GM23248 (cell line): ENCODE measurements at places on chromosomes 4 and X. TPM values are rescaled to one million over a fixed set of nuclear protein-coding genes. Genes with fewer than 3 reads are reported as not detected.
A peak's percentile ranks its signal among the peaks of the same experiment; 100 is the strongest.

GRCh38 chr4:4461850-4462249 is 74.9 kb downstream of the NSG1 start:
- peaks cover 22% of the 10 kb centered on the region; the same call in 1 of the 2 replicates for H3K36me3 ChIP-seq
- H3K27ac ChIP-seq = no peak overlapping the region
- H3K27me3 ChIP-seq = no peaks in the 10 kb centered on the region
- DNase-seq = no peak
- H3K4me1 ChIP-seq = peaks cover 14% of the 10 kb centered on the region
- no peak overlapping the region for H3K4me3 ChIP-seq

- no peaks in the 10 kb centered on the region for H3K36me3 ChIP-seq
- H3K27ac ChIP-seq = no peak overlapping the region
- no peak overlapping the region for H3K4me3 ChIP-seq
- H3K4me1 ChIP-seq = no peaks in the 10 kb centered on the region
These were observed 153.3 kb upstream of the TENT5D start for GRCh38 chrX:80266979-80267378.

GRCh38 chrX:124211312-124211942 is 121.0 kb upstream of the TEX13D start:
- H3K36me3 ChIP-seq = no peaks in the 10 kb centered on the region
- H3K4me3 ChIP-seq = no peak overlapping the region
- H3K27ac ChIP-seq = no peak overlapping the region
- no peaks in the 10 kb centered on the region for H3K4me1 ChIP-seq
- no peaks in the 10 kb centered on the region for H3K27me3 ChIP-seq

DNA sequence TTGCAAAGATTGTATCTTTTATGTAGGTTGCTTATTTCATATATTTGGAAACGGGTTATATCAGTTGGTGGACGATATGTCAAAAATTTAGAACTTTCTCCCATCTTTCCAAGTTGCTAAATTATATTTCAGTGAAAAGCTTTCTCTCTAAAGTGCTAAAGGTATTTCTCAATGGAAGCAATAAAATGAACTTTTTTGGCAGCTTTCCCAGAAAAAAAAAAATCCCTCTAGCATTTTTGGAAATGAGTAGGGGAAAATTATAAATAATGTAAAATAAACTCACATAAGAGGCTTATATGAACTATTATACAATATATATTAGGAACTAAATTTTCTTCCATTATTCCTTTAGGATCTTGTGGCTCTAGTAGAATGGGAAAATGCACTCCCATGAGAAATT is 152.2 kb downstream of the GRID2 start:
- no peaks in the 10 kb centered on the region for H3K36me3 ChIP-seq
- DNase-seq = no peak
- H3K4me1 ChIP-seq = no peaks in the 10 kb centered on the region
- H3K27ac ChIP-seq = no peak overlapping the region

DNA sequence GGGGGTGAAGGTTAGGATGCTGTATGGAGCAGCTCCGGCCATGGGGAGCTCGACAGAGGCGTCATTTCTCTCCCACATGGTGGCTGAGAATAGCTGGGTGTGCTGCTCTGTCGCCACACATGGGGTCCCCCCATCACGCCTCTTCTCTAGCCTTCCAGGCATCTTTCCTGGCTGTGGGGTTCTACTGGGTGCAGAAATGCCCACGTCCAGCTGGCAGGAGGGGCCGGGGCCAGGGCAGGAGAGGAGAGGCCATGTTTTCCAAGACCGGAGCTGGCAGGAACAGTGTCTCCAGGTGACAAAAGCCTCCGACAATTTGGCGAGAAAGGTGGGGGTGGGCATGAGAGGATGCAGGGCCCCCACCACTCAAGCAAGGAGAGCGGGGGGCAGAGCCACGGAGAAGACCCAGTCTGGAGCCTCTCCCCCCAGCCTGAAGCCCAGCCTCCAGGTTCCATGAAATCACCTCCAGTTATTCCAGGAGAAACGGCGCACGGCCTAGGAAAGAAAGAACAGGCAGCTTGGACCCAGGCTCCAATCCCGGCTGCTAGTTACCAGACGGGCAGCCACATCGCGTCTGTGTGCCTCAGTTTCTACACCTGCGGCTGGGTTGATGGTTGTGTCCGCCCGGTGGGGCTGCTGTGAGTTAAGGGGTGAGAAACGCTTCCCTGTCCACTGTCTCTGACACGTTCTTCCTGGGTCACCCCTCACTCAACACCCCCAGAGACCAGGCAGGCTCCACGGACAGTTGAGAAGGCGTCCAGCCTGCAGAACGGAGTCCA is 27.4 kb upstream of the SPON2 start:
- H3K27ac ChIP-seq = no peak overlapping the region
- H3K36me3 ChIP-seq = no peaks in the 10 kb centered on the region
- H3K4me1 ChIP-seq = peaks cover 14% of the 10 kb centered on the region
- no peaks in the 10 kb centered on the region for H3K27me3 ChIP-seq
- H3K4me3 ChIP-seq = no peak overlapping the region

GRCh38 chr4:76984788-76985211 is 35.2 kb downstream of the SEPTIN11 start:
- peaks cover 18% of the 10 kb centered on the region; the same call in 1 of the 2 replicates for H3K36me3 ChIP-seq
- peak; percentile 99 for DNase-seq
- peaks cover 92% of the 10 kb centered on the region for H3K4me1 ChIP-seq

DNA sequence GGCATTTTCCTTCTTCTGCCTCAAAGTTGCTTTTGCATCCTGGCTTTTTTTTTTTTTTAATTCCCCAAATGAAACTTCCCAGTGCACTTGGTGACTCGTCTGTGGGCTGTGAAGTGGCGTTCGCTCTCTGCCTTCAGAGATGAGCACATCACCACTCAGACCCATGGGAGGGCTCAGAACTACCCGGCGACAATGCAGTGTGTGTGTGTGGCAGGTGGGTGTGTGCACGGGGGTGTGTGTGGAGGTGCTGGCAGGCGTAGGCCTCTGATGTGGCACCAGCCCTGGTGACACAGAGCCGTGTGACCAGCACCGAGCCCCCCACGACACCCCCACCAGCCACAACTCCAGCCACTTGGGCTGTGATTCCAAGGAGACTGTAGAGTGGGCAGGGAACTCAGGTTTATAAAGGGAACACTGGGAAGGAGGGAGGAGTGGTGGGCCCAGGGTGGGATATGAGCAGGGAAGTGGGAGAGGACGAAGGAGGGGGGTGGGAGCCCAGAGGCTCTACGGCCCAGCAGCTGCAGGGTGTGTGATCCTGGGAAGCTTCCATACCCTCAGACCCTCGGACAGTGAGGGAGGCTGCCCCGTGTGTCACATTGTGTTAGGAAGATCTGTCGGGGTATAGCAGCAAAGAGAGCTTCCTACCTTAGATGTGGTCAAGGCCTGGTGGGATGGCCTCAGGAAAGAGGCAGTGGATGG is 6.0 kb upstream of the WFS1 start:
- H3K27me3 ChIP-seq = peaks cover 16% of the 10 kb centered on the region
- DNase-seq = peak; percentile 9

DNA sequence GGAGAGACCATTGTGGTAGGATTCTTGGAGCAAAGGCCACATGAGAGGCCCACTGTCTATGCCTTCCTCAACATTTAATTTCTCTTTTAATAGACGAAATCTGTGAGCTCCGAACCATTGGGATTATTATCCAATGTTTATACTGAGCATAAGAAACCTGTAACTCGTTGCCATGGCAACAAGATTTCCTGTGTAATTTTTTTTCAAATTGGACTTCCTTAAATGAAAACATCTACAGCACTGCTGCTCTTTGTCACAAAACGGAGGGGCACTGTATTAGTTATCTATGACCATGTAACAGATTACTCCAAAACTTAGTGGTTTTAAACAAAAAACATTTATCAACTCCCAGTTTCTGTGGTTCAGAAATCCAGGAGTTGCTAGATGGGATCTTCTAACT is 38.7 kb downstream of the PPP1R2C start:
- no peaks in the 10 kb centered on the region for H3K27me3 ChIP-seq
- no peak overlapping the region for H3K27ac ChIP-seq
- H3K4me1 ChIP-seq = no peaks in the 10 kb centered on the region
- H3K36me3 ChIP-seq = no peaks in the 10 kb centered on the region
- DNase-seq = no peak

- H3K36me3 ChIP-seq = no peaks in the 10 kb centered on the region
- no peak overlapping the region for H3K4me3 ChIP-seq
- no peak overlapping the region for H3K27ac ChIP-seq
- no peaks in the 10 kb centered on the region for H3K27me3 ChIP-seq
These were observed 36.0 kb downstream of the STIM2 start for GRCh38 chr4:26896636-26897035.

DNA sequence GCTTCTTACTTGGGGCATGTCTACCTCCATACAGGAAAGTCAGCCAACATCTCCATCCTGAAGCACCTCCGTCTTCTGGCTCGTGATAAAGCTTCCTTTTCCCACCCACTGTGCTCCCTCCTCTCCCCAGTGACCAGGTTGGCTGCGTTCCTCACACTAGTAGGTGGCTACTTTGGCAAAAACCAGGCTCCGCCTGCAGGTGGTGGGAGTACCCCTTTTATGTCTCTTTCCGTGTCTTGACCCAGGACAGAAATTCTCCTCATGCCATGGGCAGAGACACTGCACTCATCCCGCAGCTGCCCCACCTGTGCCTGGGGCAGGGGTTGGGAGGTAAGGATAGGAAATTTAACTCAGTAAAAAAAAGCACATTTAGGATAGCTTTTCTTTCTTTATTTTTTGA is 50.9 kb downstream of the ENPP6 start:
- H3K4me1 ChIP-seq = no peaks in the 10 kb centered on the region
- no peak for DNase-seq

WDFY3 gene
- 38.7 and 45.6 TPM in 2 replicates for total RNA-seq

GRCh38 chrX:113289503-113289902 is 448.9 kb upstream of the AMOT start:
- no peak overlapping the region for H3K27ac ChIP-seq
- H3K4me1 ChIP-seq = no peaks in the 10 kb centered on the region
- peak; percentile 4 for DNase-seq
- no peaks in the 10 kb centered on the region for H3K36me3 ChIP-seq
- no peak overlapping the region for H3K4me3 ChIP-seq
- no peaks in the 10 kb centered on the region for H3K27me3 ChIP-seq

GRCh38 chr4:122826553-122827257 is at the start of gene FGF2:
Gene FGF2 (plus strand): TSS chr4:122826831. CDS start chr4:122827175, 344 bp downstream.
- H3K36me3 ChIP-seq = peaks cover 22% of the 10 kb centered on the region
- no peaks in the 10 kb centered on the region for H3K27me3 ChIP-seq
- H3K4me3 ChIP-seq = peak within 1 kb of the TSS; percentile 84

DNA sequence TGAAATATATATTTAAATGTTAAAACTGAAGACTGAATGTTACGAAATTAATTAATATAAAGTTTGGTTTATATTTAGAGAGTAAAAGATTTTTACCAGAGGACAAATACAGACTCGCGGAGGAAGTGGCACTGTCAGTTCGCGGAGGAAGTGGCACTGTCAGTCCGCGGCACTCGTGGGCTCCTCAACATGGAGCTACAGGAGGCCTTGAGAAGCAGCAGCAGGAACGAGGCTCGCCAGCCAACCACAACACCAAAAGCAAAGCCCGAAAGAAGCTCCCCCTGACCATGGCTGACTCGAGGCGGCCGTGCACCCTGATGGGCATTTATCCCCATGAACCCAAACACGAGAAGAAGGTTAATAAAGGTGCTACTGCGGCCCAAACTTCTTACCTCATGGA is 125.3 kb upstream of the PABPC4L start:
- no peak for DNase-seq
- H3K36me3 ChIP-seq = no peaks in the 10 kb centered on the region
- no peaks in the 10 kb centered on the region for H3K27me3 ChIP-seq
- no peak overlapping the region for H3K4me3 ChIP-seq
- no peak overlapping the region for H3K27ac ChIP-seq

DNA sequence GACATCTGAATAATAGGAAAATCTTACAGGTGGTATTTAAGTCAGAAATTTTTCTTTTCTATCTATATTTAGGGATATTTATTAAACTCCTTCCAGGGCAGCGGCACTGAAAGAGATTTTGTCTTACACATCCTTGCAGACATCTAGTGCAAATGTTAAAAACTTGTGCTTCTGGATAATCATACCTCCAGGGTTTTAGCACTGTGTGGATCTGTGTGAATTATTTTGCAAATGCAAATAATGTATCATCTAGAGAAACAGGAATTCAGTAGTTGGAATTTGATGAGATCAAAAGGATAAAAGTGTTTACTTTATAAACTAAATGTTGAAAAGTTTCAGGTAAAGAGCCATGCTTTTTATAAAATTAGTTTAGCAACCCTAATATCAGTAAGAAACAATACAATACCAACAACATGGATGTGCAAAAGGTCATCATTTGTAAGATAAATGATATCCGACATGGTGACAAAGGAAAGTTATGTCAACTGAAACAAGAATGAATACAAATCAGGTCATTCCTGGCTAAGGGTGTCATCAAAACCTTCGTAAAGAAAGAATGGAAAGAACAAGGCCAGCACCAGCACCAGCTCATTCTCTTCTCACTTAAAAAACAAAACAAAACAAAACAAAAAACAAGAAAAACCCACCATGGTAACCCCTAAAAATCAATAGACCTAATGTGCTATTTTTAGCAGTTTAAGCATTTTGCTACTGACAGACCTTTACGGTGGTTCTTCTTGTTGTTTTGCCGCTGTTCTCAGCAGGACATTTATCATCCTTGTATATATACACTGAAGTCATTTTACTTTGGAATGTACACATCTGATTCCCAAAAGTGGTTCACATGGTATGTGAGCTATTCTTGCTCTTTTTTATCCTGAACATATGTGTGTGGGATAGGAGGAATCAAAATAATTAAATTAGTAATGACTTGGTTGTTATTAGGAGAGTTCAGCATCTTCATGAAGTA is 219.7 kb upstream of the NDST3 start:
- no peak overlapping the region for H3K4me3 ChIP-seq
- no peaks in the 10 kb centered on the region for H3K27me3 ChIP-seq
- no peaks in the 10 kb centered on the region for H3K4me1 ChIP-seq
- DNase-seq = no peak
- H3K27ac ChIP-seq = no peak overlapping the region

WNK3 gene
- total RNA-seq = 0.43 and 0.63 TPM in 2 replicates

GPC4 gene
- total RNA-seq = 1.9 and 2.5 TPM in 2 replicates

- no peak overlapping the region for H3K4me3 ChIP-seq
- DNase-seq = no peak
- no peaks in the 10 kb centered on the region for H3K36me3 ChIP-seq
- H3K27ac ChIP-seq = no peak overlapping the region
These were observed 34.5 kb downstream of the NIPAL1 start for GRCh38 chr4:48051078-48051477.

- H3K36me3 ChIP-seq = no peaks in the 10 kb centered on the region
- no peaks in the 10 kb centered on the region for H3K4me1 ChIP-seq
- no peaks in the 10 kb centered on the region for H3K27me3 ChIP-seq
- DNase-seq = peak; percentile 57
- no peak overlapping the region for H3K27ac ChIP-seq
These were observed 120.8 kb upstream of the PJA1 start for GRCh38 chrX:69285881-69286564.

GRCh38 chrX:72498782-72499181 is 73.9 kb downstream of the HDAC8 start:
- no peak overlapping the region for H3K27ac ChIP-seq
- DNase-seq = no peak
- no peaks in the 10 kb centered on the region for H3K4me1 ChIP-seq
- H3K4me3 ChIP-seq = no peak overlapping the region
- H3K27me3 ChIP-seq = no peaks in the 10 kb centered on the region

GRCh38 chrX:20567108-20567507 is 300.4 kb upstream of the RPS6KA3 start:
- no peak overlapping the region for H3K27ac ChIP-seq
- DNase-seq = no peak
- no peaks in the 10 kb centered on the region for H3K36me3 ChIP-seq
- no peaks in the 10 kb centered on the region for H3K27me3 ChIP-seq
- H3K4me1 ChIP-seq = no peaks in the 10 kb centered on the region
- H3K4me3 ChIP-seq = no peak overlapping the region

GRCh38 chr4:162131256-162131655 is 32.5 kb downstream of the FSTL5 start:
- no peak overlapping the region for H3K27ac ChIP-seq
- no peaks in the 10 kb centered on the region for H3K36me3 ChIP-seq
- no peaks in the 10 kb centered on the region for H3K4me1 ChIP-seq
- H3K27me3 ChIP-seq = no peaks in the 10 kb centered on the region
- no peak overlapping the region for H3K4me3 ChIP-seq

RUFY3 gene
- 24.0 and 36.2 TPM in 2 replicates for total RNA-seq

NALF2 gene
- not detected in 2 replicates for total RNA-seq
